ENCODE measurements at places on chromosomes 4 and X.

GRCh38 chrX:2451501-2452316 is 49.1 kb downstream of the DHRSX start:
- peak; percentile 23 for DNase-seq

DNA sequence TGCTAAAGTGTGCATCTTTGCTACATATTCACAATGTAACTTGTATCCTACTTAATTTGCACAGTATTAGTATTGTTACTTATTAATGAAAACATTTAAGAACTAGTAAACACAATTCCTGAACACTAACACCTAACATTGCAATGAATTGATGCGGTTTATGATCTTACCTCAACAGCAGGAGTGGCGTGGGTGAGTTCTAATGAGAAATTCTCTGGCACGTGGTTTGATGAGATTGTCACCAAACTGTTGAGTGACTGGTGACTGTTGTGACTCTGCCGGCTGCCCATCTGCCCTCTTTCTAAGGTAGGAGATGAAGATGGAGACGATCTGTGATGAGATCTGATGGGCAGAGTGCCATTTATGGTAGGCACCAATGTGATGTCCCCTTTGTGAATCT is 2.9 kb downstream of the PCDH18 start:
- no peak for DNase-seq

GRCh38 chr4:140662082-140662869 is 93.5 kb upstream of the UCP1 start:
- DNase-seq = no peak

GRCh38 chr4:159483782-159484741 is 381.2 kb downstream of the RAPGEF2 start:
- DNase-seq = peak; percentile 31

DNA sequence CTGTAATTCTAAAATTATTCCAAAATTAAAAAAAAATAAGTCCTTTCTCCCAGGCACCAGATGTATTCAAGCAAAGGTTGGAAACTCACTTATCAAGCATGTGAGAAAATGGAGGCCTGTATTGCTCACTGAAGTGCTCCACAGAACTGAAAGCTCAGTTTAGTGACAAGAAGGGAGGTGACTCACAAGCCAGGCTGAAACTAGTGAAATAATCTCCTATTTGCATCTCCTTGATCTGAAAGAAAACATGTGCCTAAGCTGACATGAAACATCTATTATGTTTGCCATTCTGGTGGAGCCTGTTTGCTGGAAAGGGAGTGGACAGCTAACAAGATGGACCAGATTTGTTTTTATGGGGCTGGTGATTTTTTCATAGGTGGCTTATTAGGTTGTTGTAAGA is 54.0 kb upstream of the AMELX start:
- DNase-seq = no peak

DNA sequence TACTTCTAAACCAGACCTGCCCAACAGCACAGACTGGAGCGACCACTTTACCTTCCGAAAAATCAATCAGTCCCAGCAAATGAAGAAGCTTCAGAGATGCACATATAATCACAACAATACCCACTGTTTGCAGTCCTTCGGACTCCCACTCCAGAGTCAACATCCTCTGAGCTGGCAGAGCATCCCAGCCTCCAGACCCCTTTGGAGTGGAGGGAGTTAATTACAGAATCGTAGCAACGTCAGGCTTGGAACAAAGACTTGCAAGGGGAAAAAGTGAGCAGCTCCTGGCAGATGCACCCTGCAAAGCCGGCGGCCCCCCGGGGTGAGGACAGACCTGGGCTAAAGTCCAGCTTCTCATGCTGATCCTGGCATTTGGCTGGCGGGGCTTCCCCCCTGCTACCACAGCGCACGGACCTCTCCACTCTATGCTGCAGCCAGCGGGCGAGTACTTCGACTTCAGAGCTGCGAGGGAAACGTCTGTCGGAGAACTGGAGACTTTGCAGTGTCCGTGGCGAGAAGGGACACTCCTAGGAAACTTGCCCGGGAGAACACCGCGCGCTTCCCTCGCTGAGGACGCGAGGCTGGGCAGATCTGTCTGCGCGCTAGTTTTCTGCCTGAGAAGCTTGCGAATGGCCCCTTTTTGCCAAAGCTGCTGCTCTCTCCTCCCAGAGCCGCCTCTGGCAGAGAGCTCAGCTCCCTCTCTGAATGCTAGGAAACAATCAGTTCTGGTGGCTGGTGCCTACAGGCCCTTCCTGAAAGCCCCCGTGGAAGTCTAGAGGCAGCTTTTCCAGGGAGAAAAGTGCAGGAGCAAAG is 283.7 kb downstream of the PACRGL start:
- DNase-seq = peak; percentile 65

GRCh38 chrX:110086162-110086915 is 83.4 kb downstream of the TMEM164 start:
- DNase-seq = no peak

GRCh38 chrX:39049975-39050374 is 248.7 kb downstream of the MID1IP1 start:
- no peak for DNase-seq

DNA sequence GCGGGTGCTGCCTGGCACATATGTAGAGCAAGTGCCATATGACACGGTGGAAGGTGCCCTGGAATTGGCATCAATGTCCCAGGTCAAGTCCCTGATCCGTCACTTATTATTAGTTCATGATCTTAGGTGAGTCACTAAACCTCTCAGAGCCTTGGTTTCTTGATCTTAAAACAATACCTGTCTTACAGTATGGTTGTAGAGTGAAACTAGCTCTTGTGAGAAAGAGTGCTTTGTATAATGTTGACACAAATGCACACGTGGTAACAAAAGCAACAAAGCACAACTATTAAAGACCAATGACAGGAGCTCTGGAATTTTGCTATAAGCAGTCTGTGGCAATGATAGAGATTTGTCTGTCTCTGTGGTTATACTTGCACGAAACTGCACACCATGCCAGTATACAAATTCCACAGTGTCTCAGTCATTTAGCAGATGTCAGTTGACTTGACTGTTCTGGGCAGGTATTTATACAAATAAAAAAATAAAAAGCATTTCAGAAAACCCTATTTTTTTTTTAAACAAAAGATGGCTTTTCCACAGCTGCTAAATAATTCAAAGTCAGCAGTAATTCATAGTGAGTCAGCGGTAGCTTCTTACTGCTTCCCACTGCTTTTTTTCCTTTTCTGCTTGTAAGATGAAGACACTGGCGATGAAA is 19.7 kb upstream of the ACSL1 start:
- DNase-seq = peak; percentile 12

GRCh38 chr4:53552711-53553110 is 38.6 kb downstream of the LNX1 start:
- no peak for DNase-seq

GRCh38 chr4:154739111-154739510 is 4.7 kb upstream of the LRAT start:
- no peak for DNase-seq

- DNase-seq = no peak
Measured at GRCh38 chr4:3690551-3691152, 75.5 kb upstream of the ADRA2C start.

DNA sequence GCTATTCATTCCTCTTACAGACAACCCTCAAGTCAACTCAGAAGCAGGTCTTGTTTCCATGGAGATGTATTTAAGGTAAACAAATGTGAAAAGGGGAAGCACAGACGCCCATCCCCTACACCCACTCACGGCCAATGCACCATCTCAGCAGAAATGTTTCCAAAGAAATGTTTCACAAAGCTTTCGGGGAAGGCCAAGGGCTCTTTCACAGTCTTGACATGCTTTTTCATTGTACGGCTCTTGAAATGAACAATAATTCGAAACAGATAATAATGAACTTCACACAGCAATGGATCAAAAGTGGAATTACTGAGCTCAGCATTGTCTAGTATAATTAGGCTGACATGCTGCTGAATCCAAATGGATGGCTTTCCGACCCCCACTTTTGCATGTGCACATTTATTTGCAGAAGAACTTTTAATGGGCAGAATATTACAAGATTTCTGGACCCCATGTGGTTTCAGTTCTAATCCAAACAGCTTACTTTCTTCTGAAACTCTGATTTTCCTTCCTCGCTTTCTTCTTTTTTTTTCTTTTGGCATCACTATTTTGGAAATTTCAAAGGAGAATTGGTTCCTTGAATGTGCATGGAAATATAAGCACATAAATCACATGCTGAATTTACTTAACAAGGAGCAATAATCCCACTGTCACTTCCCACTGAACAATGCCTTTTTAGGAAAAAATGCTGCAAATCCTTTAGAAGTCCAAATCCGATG is 160.9 kb downstream of the SMIM20 start:
- DNase-seq = peak; percentile 60

DNA sequence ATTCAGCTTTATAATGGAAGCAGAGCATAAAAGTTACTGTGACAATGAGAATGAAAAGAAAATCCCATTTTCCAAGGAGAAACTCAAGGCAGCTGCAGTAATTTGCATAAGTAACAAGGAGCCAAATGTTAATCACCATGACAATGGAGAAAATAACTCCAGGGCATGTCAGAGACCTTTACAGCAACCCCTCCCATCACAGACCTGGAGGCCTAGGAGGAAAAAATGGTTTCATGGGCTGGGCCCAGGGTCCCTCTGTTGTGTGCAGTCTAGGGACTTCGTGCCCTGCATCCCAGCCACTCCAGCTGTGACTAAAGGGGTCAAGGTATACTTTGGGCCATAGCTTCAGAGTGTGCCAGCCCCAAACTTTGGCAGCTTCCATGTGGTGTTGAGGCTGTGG is 223.5 kb downstream of the NPFFR2 start:
- DNase-seq = no peak

DNA sequence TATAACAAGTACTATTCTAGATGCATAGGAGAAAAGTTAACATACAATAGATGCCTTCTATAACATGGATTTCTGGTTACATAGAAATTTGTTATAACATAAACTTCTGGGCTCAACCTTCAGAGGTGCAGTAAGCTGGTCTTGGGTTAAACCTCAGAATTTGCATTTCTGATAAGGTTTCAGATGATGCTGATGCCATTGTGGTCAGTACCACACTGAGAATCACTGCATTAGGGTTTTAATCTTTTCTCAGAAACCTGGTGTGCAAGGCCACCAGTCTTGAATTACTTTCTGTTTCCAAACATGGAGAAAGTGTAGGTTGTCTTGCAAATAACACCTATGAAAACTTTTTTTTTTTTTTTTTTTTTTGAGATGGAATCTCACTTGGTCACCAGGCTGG is 146.2 kb downstream of the SPOCK3 start:
- no peak for DNase-seq

- DNase-seq = no peak
Measured at GRCh38 chr4:126776361-126776760, 856.4 kb upstream of the INTU start.

DNA sequence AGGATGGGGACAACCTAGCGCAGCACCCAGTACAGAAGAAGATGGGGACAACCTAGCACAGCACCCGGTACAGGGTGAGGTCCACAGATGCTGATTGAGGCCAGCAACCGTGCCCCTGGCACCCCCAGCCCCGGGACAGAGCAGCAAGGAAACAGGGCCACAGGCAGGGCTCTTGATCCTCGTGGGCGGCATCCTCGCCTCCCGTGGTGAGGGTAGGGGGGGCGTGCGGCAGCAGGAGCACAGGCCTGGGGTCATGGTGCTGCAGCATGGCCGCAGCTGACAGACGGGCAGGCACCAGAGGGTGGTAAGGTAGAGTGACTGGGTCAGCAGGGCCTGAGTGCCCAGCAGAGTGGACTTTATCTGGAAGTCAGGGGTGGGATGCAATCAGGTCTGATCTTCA is 89.5 kb downstream of the HMX1 start:
- DNase-seq = no peak

Measured in brain (organoid and tissue), 16 donors.